ENCODE measurements at places on chromosomes 3 and 15. TPM values are rescaled to one million over a fixed set of nuclear protein-coding genes. Genes with fewer than 3 reads are reported as not detected.

DNA sequence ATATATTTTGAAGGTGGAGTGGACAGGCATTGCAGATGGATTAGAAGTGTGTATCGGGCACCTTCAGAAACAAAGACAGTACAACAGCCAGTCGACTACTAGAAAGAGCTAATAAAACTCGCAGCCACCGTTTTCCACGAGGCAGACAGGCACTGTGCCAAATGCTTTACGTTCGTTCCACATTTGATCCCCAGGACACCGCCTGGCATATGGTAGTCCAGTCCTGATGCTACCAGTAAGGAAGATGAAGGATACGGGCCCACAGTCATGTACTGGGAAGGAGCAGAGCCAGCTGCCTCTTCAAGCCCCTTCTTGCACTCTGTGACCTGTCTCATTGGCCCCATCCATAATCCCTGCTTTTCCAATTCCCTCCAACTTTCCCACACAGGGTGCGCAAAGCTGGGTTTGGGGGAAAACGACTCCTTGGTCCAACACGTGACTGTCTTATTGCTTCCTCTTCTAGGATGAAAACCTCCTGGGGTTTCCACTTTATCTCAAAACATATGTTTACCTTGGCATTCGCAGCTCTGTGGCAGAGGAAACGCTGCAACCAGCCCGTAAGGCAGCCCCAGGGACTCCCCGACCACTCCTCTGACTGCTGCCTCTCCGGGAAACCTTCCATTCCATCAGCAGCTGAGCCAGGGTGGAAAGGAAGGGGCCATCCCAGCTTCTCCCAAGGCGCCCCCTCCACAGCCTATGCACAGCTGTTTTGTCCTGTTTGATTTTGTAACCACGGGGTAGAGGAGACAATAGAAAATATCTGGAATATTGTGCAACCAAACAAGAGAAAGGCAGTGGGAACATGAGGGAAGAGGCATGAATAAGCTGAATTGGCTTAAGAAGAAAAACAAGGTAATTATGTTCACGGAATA is 107.4 kb downstream of the ADAMTS17 start:
- no peak for DNase-seq
- H3K27me3 ChIP-seq: no peaks in the 10 kb centered on the region
- H3K4me1 ChIP-seq: peaks cover 10% of the 10 kb centered on the region

The MESP1 gene
- total RNA-seq: 2.6 TPM

The GOLGA8J gene
- not detected for total RNA-seq

DNA sequence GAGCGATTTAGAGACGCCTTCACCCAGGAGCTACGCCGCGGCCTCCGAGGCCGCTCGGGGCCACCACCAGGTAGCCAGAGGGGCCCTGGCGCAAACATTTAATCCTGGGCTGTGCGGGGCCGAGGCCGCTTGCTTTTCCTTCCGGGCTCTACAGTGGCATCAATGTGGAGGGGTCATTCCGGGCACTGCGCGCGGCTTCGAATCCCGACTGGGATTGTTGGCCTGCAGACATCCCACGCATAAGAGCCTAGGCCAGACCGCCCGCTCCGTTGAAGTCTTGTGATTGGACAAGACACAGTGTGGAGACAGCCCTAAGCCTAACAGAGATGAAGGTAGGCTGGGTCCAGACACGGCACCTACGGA is 568 bp upstream of the NCBP2 start:
- DNase-seq: no peak
- H3K4me1 ChIP-seq: peaks cover 40% of the 10 kb centered on the region
- H3K27me3 ChIP-seq: no peaks in the 10 kb centered on the region
- peak overlapping the region; percentile 87 for H3K4me3 ChIP-seq

- H3K27me3 ChIP-seq: no peaks in the 10 kb centered on the region
- H3K27ac ChIP-seq: no peak overlapping the region
- H3K4me1 ChIP-seq: peaks cover 14% of the 10 kb centered on the region
- no peak overlapping the region for H3K4me3 ChIP-seq
These were observed 93.1 kb downstream of the FRMD5 start for GRCh38 chr15:44101944-44102343.

DNA sequence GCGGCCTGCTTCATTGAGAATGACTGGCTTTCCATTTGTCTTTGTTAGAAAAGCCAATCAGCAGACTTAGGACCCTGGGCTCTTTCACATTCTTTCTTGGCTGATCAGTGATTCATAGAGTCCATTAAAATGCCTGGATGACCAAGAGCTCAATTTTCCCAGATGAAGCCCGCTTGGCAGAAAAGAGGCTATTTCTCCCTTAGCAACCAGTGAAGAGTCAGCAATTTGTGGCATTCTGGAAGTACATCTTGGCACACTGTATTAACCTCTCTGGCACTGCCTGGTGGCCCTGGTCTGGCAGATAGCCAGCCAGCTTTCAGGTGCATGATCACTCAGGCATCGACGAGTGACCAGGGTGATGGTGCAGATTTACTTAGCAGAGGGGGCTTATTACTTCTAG is 145.7 kb upstream of the PLAAT1 start:
- no peak overlapping the region for H3K4me3 ChIP-seq
- DNase-seq: no peak
- no peaks in the 10 kb centered on the region for H3K27me3 ChIP-seq

The MORC1 gene
- total RNA-seq: not detected

The OPA1 gene
- 56.1 TPM for total RNA-seq

GRCh38 chr3:138933981-138934691 is 12.8 kb downstream of the FOXL2 start:
- H3K4me3 ChIP-seq: no peak overlapping the region
- H3K27ac ChIP-seq: no peak overlapping the region
- H3K36me3 ChIP-seq: no peaks in the 10 kb centered on the region
- DNase-seq: no peak
- H3K4me1 ChIP-seq: peaks cover 36% of the 10 kb centered on the region

DNA sequence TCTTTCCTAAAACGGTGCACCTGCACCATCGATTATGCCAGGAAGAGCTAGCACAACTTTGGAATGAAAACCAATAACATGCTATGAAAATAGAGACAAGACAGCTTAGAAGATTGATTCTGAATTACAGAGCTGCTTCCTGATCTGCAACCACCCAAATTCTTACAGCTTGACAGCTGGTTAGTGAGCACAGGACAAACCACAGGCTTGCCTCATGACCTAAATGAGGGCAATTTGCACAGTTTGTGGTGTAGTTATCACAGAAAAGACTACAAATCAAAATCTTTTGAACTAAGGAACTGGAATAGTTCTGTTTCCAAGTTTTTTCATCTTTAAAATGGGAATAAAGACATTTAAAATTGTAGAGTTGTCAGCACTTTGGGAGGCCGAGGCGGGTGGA is 533.5 kb downstream of the NAALADL2 start:
- no peak for DNase-seq
- no peak overlapping the region for H3K27ac ChIP-seq
- no peak overlapping the region for H3K4me3 ChIP-seq
- H3K27me3 ChIP-seq: no peaks in the 10 kb centered on the region
- no peaks in the 10 kb centered on the region for H3K36me3 ChIP-seq
- H3K4me1 ChIP-seq: no peaks in the 10 kb centered on the region

The CILP gene
- 68.9 TPM for total RNA-seq

- no peaks in the 10 kb centered on the region for H3K27me3 ChIP-seq
- no peak overlapping the region for H3K4me3 ChIP-seq
- H3K27ac ChIP-seq: no peak overlapping the region
- H3K36me3 ChIP-seq: no peaks in the 10 kb centered on the region
These were observed 120.0 kb upstream of the C15orf61 start for GRCh38 chr15:67400890-67401289.

DNA sequence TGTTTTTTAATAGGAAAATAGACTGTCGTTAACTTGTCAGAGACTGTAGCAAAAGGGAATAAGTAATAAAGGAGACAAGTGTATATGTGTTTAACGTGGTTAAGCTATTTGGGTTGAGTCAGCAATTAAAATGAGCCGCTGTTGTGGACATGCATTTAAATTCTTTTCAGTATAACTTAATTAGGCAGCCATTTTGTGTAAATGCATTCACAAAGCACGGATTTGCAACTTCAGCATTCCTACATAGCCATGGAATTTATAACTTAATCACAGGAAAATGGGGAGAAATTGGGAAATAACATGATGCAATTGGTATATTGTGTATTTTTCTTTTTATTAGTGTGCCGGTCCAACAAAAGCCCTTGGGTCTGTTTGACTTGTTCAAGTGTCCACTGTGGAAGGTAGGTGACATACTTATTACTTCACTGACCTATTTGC is 27.9 kb downstream of the USP3 start:
- H3K27me3 ChIP-seq: no peaks in the 10 kb centered on the region
- no peak for DNase-seq
- H3K4me1 ChIP-seq: peaks cover 24% of the 10 kb centered on the region
- no peak overlapping the region for H3K4me3 ChIP-seq

GRCh38 chr15:84955089-84955848 is 26.4 kb upstream of the PDE8A start:
- H3K27ac ChIP-seq: no peak overlapping the region
- no peaks in the 10 kb centered on the region for H3K27me3 ChIP-seq
- no peak for DNase-seq

The GHSR gene
- total RNA-seq: not detected

The SLC9C1 gene
- not detected for total RNA-seq

The RETNLB gene
- total RNA-seq: not detected

The ACKR4 gene
- total RNA-seq: 2.2 TPM

The TF gene
- total RNA-seq: 0.32 TPM

- no peak overlapping the region for H3K4me3 ChIP-seq
- no peaks in the 10 kb centered on the region for H3K36me3 ChIP-seq
- H3K27ac ChIP-seq: no peak overlapping the region
- no peaks in the 10 kb centered on the region for H3K27me3 ChIP-seq
These were observed 743.9 kb upstream of the GOLIM4 start for GRCh38 chr3:168839653-168840052.

The PRSS50 gene
- 0.46 TPM for total RNA-seq

GRCh38 chr3:9749296-9749644 is 482 bp upstream of the OGG1 start:
- DNase-seq: no peak
- peak overlapping the region; percentile 76 for H3K4me3 ChIP-seq
- no peaks in the 10 kb centered on the region for H3K27me3 ChIP-seq
- peaks cover 34% of the 10 kb centered on the region for H3K4me1 ChIP-seq
- H3K27ac ChIP-seq: peak overlapping the region; percentile 83
- H3K36me3 ChIP-seq: peaks cover 74% of the 10 kb centered on the region

GRCh38 chr15:88312941-88313579 is 56.5 kb upstream of the NTRK3 start:
- no peak overlapping the region for H3K4me3 ChIP-seq
- H3K36me3 ChIP-seq: no peaks in the 10 kb centered on the region
- H3K4me1 ChIP-seq: no peaks in the 10 kb centered on the region

DNA sequence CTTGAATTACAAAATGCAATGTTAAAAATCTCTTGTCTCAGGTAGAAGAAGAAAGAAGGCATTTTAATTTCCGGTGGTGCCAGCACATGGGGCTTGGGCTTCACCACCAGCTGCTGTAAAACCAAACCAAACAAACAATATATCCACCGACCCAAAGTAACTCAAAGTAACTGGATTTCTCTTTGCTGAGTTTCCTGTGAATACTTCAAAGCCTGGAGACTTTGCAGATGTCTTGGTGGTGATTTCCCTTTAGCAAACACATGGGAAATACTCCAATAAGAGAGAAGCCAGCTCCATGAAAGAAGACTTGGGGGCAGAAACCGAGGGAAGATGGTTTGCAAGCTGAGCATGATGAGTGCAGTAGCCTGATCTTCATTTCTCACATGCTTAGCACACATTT is 62.6 kb downstream of the EIF4E3 start:
- H3K36me3 ChIP-seq: no peaks in the 10 kb centered on the region
- no peak overlapping the region for H3K4me3 ChIP-seq
- no peak overlapping the region for H3K27ac ChIP-seq
- DNase-seq: peak; percentile 53
- H3K27me3 ChIP-seq: no peaks in the 10 kb centered on the region

The CCDC39 gene
- total RNA-seq: not detected

GRCh38 chr3:5583920-5584319 is 396.4 kb downstream of the EDEM1 start:
- H3K27ac ChIP-seq: no peak overlapping the region
- DNase-seq: no peak
- no peaks in the 10 kb centered on the region for H3K4me1 ChIP-seq
- H3K27me3 ChIP-seq: no peaks in the 10 kb centered on the region
- H3K4me3 ChIP-seq: no peak overlapping the region
- H3K36me3 ChIP-seq: no peaks in the 10 kb centered on the region

GRCh38 chr15:101054991-101055390 is 135.8 kb downstream of the LRRK1 start:
- H3K36me3 ChIP-seq: peaks cover 88% of the 10 kb centered on the region
- DNase-seq: peak; percentile 68
- no peaks in the 10 kb centered on the region for H3K4me1 ChIP-seq
- H3K4me3 ChIP-seq: no peak overlapping the region
- no peak overlapping the region for H3K27ac ChIP-seq
- no peaks in the 10 kb centered on the region for H3K27me3 ChIP-seq

- H3K4me1 ChIP-seq: peaks cover 10% of the 10 kb centered on the region
- no peaks in the 10 kb centered on the region for H3K27me3 ChIP-seq
- peaks cover 37% of the 10 kb centered on the region for H3K36me3 ChIP-seq
These were observed 26.1 kb downstream of the SEC11A start for GRCh38 chr15:84689858-84690257.

GRCh38 chr3:56296361-56296760 is 171.9 kb downstream of the ERC2 start:
- no peaks in the 10 kb centered on the region for H3K36me3 ChIP-seq
- DNase-seq: no peak
- H3K4me3 ChIP-seq: no peak overlapping the region
- H3K4me1 ChIP-seq: no peaks in the 10 kb centered on the region

DNA sequence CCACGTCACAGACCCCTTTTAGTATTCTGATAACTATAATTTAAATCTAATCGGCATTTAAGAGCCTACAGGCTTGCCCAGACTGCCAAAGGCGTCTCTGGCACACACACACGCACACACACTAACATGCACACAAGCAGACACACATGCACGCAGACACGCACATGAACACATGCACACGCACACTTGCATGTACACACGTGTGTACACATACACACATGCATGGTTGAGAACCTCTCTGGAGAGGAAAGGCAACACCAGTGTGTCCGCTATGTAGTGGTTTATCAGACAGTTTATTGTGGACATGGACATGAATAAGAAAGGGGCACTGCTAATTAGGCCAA is 102.1 kb downstream of the FBLN2 start:
- H3K36me3 ChIP-seq: no peaks in the 10 kb centered on the region
- H3K27ac ChIP-seq: no peak overlapping the region
- H3K4me3 ChIP-seq: no peak overlapping the region
- H3K4me1 ChIP-seq: peaks cover 18% of the 10 kb centered on the region

GRCh38 chr15:29123171-29123570 is 146.5 kb downstream of the NSMCE3 start:
- H3K4me3 ChIP-seq: no peak overlapping the region
- no peak for DNase-seq
- no peaks in the 10 kb centered on the region for H3K27me3 ChIP-seq
- H3K36me3 ChIP-seq: no peaks in the 10 kb centered on the region
- no peak overlapping the region for H3K27ac ChIP-seq
